ENCODE measurements at places on chromosomes 12 and 14.

DNA sequence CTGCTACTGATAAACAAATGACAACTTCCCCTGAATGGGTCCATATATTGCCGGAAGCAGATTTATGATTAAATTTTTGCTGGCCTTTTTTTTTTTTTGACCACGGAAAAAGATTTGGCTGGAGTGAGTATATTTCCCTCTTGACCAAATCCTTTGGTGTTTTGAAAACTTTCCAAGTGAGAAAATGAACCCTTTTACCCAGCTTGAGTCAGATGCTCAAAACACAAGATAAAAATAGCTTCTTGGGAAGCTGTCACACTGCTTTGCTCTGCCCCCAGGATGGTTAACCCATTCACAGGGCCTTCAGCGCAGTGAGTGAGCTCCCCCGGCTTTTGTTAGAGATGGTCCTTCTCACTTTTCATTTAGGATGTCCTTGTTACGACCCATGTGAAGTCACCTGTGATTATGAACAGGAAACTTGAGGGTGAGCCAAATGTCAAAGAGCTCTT is 224.3 kb downstream of the PELI2 start:
- DNase-seq, result no peak

DNA sequence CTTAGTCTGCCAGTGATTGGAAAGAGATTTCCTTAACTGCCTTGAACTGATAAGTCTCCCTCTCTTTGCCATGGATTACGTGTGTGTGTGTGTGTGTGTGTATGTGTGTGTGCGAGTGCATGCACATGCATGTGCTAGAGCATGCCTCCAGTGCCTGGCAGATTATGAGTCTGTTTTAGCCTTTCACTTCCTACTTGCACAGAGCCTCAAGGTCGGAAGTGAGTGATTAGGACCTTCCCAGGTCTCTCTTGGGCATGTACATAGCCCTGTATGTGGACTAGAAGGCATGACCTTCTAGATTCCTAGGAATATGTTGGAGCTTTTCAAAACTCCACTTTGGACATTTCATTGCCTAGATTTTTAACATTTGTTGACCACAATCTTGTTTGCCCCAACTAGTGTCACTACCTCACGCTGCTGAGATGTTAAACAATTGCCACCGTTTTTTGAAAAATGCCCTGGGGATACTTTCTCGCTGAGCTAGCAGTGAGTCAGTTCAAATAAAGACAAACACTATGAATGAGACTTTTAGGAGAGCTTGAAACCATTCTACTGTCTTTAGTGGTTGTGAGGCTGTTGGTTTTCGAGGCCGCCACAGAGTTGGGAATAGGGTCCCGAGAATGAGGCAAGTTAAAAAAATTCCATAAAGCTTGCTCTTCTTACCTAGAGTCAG is 28.2 kb downstream of the KIAA0586 start:
- no peak for DNase-seq

DNA sequence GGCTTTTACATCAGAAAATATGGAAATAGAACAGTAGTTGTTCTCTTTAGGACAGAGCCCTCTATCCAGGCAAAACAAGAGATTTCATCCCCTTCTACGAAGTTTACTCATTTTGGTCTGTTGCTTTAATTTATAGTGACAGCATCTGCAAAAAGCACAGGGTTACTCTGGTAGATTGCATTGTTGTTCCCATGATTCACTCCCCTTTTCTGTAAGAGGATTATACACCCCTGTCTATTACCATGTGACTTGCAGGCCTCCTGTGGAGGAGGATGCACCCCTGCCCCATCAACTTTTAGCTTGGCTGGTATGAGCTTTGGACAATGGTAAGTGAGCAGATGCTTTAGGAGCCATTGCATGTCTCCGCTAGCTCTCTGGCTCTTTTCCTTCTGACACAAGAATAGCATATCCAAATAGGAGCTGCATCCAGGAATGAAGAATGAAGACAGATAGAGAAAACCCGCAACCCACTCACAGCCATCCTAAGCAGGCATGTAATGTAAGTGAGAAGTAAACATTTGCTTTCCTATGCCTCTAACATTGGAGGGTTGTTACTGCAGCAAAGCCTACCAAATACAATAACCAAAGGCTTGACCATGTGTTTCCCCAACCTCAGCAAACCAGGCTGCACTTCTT is 304.2 kb downstream of the AKAP6 start:
- DNase-seq, result no peak

DNA sequence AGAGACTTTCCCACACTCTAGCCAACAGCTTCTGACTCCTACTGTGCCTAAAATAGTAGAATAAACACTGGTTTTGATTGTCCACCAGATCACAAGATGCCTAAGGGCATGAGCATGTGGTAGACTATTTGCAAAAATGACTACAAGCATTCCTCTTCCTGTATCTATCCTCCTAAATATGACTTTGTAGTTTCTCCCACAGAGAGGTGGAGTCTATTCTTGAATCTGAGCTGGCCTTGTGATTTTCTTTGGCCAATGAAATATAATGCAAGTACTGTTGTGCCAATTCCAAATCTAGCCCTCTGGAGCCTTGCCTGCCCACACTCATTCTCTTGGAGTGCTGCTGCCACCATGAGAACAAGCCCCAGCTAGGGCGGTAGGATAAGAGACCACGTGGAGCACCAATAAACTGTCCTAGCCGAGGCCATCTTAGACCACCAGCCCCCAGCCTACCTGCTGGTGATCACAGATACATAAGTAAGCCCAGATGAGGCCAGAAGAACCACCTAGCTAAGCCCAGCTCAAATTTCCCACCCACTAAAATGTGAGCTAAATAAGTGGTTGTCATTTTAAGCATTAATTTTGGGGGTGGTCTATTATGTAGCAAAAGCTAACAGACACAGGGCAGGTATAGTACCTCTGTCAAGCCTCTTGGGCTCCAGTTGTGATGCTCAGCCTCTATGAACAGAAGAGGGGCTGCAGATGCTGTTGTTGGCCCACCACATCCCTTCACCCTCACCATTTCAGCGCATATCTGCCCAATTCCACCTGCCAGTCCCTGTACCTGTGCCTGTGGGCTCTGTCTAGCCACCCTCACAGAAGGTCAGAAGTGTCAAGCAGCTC is 17.9 kb downstream of the ZFP36L1 start:
- no peak for DNase-seq

DNA sequence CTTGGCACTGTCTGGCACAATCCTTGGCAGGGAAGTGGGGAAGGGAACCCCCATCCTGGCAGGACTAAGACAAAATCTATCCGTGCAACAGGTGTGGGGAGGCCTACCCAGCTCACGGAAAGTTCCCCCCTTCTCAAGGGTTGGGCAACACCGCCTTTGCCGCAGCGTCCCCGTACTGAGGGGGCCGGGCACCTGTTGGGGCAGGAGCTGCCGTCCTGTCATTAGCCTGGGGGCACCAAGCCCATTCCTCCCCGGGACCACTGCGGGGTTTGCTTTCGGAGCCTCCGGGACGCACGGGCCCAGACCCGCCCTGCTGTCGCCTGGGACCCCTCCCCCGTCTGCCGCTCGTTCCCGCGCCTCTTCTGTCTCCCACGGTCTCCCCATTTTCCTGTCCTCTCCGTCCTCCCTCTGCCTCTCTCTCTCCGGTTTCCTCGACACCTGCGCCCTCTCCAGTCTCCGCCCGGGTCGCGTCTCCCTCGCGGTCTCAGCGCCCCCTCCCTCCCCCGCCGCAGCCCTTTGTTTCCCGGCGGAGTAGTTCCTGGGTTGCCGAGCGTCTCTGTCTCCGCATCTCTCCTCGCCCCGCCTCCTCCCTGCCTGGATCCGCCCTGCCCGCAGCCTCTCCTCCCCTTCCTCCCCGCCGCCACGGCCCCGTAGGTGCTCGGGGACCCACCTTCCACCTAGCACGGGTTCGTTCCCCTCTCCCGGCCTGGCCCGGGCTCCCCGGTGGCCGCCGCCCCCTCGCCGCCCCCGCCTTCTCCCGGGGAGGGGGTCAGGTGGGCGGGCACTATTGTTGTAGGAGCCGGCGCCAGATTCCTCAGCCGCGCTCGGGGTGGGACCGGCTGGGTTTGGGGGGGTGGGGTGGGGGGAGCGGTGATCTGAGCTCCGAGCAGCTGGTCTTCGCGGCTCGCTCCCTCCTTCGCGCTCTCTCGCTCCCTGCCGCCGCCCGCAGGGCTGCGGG is at the start of gene CACNB3:
Gene CACNB3, plus strand, starts transcription at position 624 of the 958 bp plus-strand sequence. CDS start 434 bp downstream, outside the sequence.
- peak; percentile 65 for DNase-seq

DNA sequence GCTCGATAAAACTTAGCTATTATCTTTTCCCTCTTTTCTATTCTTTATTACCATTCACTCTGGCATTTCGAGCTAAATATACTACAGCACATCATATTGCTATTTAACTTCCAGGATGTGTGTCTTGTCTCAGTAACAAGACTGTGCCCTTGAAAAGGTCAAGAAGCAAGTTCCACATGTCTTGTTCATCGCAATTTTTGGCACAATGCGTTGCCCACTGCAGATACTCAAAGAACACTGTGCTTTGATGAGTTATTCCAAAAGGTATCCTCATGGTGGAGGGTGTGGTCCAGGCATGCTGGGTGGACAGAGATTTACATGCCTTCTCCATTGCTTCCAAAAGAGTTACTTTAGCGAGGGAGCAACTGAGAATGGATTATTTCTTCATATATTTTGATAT is 6.6 kb downstream of the E2F7 start:
- DNase-seq, result no peak

- DNase-seq, result no peak
Observed at GRCh38 chr12:15273896-15274295, 48.4 kb upstream of the PTPRO start.

DNA sequence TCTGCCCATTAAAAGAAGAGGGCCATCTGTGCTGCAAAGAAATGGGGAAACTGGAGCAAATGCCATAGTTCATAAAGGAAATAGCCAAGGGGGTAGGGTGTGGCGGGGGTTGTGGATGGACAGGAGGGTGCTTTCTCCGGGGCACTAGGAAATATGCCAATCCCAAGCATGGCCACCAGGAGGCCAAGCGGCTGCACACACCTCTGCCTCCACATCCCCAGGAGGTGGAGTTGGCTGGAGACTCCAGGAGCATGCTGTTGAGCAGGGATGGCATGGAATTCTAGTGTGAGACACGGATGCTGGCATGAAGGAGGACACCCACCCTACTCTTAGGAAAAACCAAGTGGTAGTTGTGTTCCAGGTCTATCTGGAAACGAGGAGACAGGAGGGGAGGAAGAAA is 25.2 kb downstream of the NID2 start:
- peak; percentile 25 for DNase-seq

DNA sequence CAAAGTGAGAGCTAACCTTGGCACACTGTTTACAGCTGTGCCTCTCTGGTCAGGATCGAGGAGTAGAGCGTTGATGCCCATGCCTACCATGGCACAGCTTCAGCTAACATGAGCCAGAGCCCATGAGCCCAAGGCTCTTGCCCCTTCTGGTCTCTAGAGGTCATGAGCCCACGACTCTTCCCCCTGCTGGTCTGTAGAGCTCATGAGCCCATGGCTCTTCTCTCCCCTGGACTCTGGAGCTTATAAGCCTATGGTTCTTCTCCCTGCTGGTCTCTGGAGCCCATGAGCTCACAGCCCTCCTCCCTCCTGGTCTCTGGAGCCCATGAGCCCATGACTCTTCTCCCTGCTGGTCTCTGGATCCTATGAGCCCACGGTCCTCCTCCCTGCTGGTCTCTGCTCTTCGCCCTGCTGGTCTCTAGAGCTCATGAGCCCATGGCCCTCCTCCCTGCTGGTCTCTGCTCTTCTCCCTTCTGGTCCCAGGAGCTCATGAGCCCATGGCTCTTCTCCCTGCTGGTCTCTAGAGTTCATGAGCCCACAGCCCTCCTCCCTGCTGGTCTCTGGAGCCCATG is 16.6 kb upstream of the CLMN start:
- DNase-seq, result no peak

GRCh38 chr12:118760623-118761022 is 220.7 kb upstream of the SRRM4 start:
- DNase-seq, result no peak

- DNase-seq, result no peak
Observed at GRCh38 chr12:114167431-114167830, 201.3 kb upstream of the RBM19 start.

GRCh38 chr12:91109148-91109564 is 2.1 kb downstream of the LUM start:
- DNase-seq, result peak; percentile 48

GRCh38 chr12:107600581-107601144 is 84.9 kb upstream of the PWP1 start:
- no peak for DNase-seq

GRCh38 chr14:59187802-59188460 is 536 bp upstream of the DAAM1 start:
- DNase-seq, result no peak

GRCh38 chr14:76373456-76373855 is 2.5 kb upstream of the ESRRB start:
- DNase-seq, result no peak

DNA sequence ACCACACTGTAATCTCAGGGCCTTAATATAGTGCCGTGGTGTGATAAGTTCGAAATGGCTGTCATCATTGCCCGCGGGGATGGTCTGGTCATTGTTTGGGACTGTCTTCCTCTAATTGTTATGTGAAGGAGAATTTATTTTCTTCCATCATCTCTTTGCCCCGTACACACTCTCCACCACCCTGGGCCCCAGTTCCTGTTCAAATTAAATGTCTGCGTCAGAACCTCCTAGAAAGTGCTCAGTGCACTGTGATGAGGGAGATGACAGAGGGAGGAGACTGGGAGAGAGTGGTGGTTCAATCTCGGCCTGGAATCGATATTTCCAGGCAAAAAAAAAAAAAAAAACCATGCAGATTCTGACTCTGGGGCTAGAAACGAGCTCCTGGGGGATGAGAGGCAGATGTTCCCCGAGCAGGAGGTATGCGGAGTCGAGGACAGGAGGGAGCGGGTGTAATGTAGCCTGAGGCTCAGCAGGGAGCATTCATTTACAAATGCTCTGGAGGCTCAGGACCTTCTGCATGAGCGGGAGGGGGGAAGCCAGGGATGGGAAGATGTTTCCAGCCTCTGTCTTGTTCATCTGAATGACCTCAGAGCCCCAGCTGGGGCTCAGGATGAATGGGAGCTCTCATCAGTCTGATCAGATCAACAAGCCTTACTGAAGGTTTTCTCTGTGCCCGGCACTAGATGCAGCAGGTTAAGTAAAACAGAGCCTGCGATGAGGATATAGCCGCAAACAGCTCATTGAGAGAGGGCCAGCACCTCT is 219.5 kb downstream of the TBX5 start:
- DNase-seq, result no peak

- no peak for DNase-seq
Observed at GRCh38 chr12:22190969-22191368, 143.5 kb downstream of the ST8SIA1 start.

DNA sequence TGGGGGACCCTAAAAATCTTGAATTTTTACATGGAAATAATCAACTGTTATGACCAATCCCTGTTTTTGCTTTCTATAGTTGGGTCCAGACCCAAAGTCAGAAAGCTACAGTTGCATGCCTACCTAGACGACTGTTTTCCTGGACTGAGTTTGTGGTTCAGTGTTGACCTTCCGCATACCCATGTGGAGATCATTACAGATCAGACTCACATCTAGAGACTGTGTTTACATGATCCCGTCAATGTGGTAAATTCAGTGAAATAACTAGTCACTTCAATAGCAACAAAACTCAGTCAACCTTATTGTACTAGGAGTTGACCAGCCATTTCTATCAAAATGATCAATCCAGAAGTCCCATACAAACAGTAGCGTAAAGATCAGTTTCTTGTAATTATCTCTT is 257.6 kb downstream of the EGLN3 start:
- DNase-seq, result no peak

GRCh38 chr12:49503674-49504180 is 35.1 kb upstream of the KCNH3 start:
- no peak for DNase-seq

Data from progenitor cell of endocrine pancreas (in vitro differentiated cells).